ENCODE measurements at places on chromosomes 12 and 14.

GRCh38 chr14:22276913-22277816 lies 311.9 kb downstream of the DAD1 start:
- no peak for DNase-seq

GRCh38 chr12:52585066-52585465 lies 11.4 kb upstream of the KRT74 start:
- DNase-seq = no peak

DNA sequence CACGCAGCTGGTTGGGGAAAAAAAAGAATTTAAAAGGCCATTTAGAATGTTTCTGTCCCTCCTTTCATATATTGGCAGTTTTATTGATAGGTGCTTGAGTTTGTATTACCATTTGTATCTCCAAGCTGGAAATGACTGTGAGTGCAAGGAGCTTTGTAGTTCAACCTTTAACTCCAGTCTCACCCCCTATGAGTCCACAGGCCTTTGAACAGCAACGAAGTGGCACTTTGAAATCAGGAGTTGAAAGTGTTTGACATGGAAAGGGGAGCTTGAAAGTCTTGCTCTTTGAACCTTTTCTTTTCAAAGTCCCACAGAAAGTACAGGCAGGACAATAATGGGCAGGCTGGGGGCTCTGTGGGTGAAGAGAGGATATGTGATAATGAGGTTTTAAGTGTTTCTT lies 480.3 kb downstream of the RERGL start:
- DNase-seq = no peak

DNA sequence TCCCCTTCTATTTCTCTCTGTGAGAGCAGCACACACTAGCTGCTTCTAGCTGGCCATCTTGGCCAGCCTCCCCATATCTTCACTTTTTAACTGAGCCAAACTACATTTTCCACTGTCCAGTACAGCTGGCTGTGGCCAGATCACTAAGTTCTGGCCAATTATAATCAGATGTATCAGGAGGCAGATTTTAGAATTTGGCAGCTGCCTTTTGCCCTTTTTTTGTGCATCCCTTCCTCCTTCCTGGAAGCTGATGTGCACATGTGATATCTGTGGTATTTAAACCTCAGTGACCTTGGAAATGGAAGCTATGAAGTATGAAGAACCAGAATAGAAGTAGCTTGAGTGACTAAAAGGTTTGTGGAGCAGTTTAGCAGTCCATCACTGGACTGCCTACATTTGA lies 49.8 kb upstream of the ANO6 start:
- no peak for DNase-seq

- DNase-seq = no peak
Observed at GRCh38 chr12:120674097-120674636, 12.8 kb upstream of the MLEC start.

GRCh38 chr12:4579305-4580102 lies 17.5 kb downstream of the DYRK4 start:
- DNase-seq = no peak

DNA sequence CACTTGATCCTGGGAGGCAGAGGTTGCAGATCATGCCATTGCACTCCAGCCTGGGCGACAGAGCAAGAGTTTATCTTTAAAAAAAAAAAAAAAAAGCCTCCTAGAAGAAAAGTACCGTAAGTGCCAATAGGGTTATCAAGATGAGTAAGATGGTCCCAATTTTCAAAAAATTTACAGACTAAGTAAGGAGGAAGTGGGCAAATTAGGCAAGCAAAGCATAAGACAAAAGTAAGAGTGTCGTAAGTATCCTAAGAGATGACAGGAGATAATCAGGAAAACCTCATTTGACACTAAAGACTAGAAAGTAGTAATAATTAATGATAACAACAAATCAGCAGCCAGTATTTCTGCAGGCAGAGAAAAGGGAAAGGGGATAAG lies 12.2 kb downstream of the PYM1 start:
- no peak for DNase-seq

All from activated T-cell treated with anti-CD3 and anti-CD28 coated beads for 24 hours (primary cell).